ENCODE measurements at places on chromosomes 4 and X. TPM values are rescaled to one million over a fixed set of nuclear protein-coding genes. Genes with fewer than 3 reads are reported as not detected.

Gene CSN1S1
- not detected for total RNA-seq

Gene SYNPO2
- total RNA-seq: 0.27 TPM

Gene MAP9
- total RNA-seq: 0.40 TPM

Gene RAB41
- total RNA-seq: not detected

Gene SSX4
- not detected for total RNA-seq

Gene SLIT2
- 54.1 TPM for total RNA-seq

Gene USP38
- 36.7 TPM for total RNA-seq

Gene SLC34A2
- not detected for total RNA-seq

Gene IL9R
- not detected for total RNA-seq

Gene SERPINA7
- total RNA-seq: not detected

Gene TRIM75
- total RNA-seq: not detected

Gene PRAF2
- 7.8 TPM for total RNA-seq

Gene RNF128
- total RNA-seq: not detected

Gene YIPF7
- total RNA-seq: not detected

Gene TBC1D19
- 14.2 TPM for total RNA-seq

Gene TMPRSS11F
- not detected for total RNA-seq

Gene GPR34
- not detected for total RNA-seq

Gene MAB21L2
- total RNA-seq: 2.8 TPM

Gene PRRG1
- total RNA-seq: 47.2 TPM

Measured in thoracic aorta endothelial cell (primary cell).